Nucleus accumbens (tissue), 56 donors: ENCODE measurements at places on chromosomes 2 and 18.

- DNase-seq: no peak
These were observed 37.8 kb upstream of the RTTN start for GRCh38 chr18:70243131-70243929.

DNA sequence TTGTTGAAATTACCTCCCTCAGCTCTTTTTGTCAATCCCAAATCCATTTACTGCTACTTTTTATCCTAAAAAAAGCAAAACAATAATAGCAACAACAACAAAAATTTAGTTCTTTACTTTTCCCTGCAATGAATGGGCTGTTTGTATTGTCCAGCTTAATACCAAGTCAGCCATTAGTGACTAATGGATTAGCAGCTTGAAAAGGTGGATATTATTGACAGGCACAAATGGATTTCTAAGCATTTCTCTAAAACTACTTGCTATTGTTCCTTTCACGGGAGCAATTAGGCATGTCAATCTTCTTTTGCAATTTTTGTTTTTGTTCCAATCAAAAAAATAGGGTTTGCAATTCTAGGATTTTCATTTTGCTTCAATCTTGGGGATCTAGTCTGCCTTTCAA lies 32.1 kb upstream of the SPAG16 start:
- DNase-seq: no peak

- DNase-seq: no peak
These were observed 317.1 kb upstream of the SPRED2 start for GRCh38 chr2:65749545-65749944.

DNA sequence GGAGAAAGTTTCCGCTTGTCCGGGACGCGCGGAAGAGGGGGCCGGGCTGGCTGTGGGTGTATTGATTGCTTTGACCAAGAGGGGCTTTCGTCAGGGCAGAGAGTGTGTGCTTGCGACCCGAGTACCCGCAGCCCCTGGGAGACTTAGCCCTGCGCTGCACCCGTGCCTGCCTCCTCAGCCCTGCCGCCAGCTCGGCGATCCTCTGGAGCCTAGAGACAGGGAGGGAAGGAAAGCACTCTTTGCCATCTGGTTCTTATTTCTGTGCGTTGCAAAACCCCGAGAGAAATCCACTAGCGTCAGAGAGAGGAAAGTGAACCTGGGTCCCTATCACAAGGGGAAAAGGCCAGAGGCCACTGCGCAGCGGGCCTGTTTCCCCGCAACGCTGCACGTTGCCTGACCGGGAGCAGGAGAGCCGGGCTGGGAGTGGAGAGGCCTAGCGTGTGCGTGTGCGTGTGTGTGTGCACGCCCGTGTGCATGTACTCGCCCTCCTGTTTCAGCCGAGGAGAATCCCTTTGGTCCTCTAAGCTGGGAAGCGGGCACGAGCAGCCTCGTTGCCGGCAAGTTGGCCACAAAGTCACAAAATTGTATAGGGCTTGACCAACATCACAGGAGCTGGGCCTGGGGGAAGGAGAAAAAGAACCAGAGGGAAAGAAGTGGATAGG lies 1.7 kb downstream of the SIX3 start:
- no peak for DNase-seq

- no peak for DNase-seq
These were observed 93.4 kb downstream of the MYO3B start for GRCh38 chr2:170271340-170271739.

- DNase-seq: no peak
These were observed 39.7 kb upstream of the IGFBP5 start for GRCh38 chr2:216735086-216735485.

DNA sequence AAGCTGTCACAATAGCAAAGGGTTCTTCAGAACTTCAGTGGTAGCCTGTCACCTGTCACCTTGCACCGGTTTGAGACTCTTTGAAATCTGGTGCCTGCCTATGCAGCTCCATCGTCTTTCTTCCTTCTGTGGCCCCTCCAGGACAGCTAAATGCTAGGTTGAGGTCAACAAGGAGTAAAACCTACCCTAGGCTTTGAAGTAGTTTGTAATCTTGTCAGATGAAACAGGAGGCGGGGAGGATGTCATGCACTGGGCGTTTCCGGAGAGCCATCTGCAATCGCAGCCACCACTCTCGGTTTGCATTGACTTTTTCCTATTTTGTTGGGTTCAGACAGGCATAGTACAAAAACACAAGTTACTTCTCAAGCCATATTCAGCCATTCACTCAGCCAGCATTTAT lies 116.7 kb downstream of the LPIN1 start:
- no peak for DNase-seq

- DNase-seq: no peak
These were observed 9.3 kb upstream of the TSN start for GRCh38 chr2:121746071-121746578.

DNA sequence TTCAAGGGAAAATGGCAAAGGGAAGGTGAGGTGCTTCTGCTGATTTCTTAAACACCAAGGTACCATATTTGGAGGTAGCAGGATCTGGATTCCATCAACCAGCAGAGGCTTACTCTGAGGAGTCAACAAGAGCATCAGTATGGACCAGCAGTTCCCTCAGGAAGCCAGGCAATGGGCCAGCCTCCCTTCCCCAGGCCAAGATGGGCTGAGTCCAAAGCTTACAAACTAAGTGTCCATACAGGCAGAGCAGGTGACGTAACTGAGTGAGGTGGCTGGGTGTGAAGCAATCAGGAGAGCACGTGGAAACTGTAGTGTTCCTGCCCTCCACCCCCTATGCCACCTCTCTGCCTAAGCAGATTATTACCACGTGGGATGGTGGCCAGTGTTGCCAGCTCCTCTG lies 134.2 kb upstream of the HNRNPA3 start:
- peak; percentile 15 for DNase-seq

- no peak for DNase-seq
These were observed 33.2 kb upstream of the CYTIP start for GRCh38 chr2:157476953-157477709.

DNA sequence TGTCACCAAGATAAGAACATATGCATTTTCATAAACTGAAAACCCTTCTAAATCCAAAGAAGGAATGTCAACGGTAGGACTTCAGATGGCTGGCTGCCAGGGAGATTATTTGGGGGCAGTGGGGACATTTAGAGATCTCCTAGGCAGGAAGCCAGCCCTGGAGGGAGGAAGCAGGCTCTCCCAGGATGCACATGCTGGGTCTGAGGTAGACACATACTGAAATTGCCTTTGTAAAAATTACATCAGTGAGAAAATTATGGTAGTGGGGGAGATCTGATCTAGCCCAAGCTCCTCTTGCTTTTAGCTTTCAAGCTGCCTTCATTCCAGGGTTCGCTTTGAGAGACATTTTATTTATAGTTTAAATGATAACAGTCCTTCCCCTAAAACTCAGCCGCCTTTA lies 24.1 kb downstream of the MPP4 start:
- no peak for DNase-seq

- no peak for DNase-seq
These were observed 48.1 kb downstream of the ID2 start for GRCh38 chr2:8729939-8730338.

GRCh38 chr18:44686156-44686555 lies 5.5 kb downstream of the SETBP1 start:
- no peak for DNase-seq

DNA sequence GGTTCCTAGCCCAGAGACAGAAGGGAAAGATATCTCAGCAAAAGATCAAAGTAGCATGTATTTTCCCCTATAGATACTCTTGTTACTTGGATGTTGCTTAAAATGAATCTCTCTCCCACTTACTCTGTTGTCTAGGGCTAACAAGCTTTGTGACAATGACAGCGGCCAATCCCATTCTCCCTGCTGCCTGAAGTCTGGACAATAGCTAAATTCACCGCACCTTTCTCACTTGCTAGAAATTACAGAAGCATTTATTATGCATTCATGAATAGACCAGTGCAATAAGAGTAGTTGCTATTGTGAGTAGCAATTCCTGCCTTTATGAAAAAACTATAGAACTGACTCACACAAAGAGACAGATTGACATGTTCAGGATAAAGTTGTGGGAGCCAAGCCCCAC lies 42.2 kb upstream of the ZC3H15 start:
- no peak for DNase-seq

DNA sequence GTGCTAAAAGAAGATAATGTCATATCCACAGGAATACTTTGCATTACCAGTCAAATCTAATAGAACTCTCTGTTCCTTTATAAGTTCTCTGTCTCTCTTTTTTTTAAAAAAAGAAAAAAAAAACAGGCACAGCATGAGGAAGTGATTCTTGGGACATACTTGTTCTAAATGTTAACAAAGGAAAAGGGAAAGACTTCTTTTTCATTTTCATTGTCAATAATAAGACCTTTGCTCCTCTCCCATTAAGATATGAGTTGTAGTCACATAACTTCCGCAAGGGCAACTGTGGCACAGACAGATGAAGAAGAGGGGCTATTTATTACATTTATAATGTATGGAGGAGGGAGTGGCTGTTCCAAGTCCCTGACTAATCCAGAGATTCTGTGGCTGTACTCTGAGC lies 4.7 kb downstream of the CD302 start:
- DNase-seq: no peak

- DNase-seq: no peak
These were observed 697.3 kb downstream of the TRIB2 start for GRCh38 chr2:13413989-13414388.

- no peak for DNase-seq
These were observed 134.0 kb upstream of the LYPD1 start for GRCh38 chr2:132804051-132804450.

GRCh38 chr2:187408926-187409325 lies 39.1 kb downstream of the CALCRL start:
- DNase-seq: no peak

DNA sequence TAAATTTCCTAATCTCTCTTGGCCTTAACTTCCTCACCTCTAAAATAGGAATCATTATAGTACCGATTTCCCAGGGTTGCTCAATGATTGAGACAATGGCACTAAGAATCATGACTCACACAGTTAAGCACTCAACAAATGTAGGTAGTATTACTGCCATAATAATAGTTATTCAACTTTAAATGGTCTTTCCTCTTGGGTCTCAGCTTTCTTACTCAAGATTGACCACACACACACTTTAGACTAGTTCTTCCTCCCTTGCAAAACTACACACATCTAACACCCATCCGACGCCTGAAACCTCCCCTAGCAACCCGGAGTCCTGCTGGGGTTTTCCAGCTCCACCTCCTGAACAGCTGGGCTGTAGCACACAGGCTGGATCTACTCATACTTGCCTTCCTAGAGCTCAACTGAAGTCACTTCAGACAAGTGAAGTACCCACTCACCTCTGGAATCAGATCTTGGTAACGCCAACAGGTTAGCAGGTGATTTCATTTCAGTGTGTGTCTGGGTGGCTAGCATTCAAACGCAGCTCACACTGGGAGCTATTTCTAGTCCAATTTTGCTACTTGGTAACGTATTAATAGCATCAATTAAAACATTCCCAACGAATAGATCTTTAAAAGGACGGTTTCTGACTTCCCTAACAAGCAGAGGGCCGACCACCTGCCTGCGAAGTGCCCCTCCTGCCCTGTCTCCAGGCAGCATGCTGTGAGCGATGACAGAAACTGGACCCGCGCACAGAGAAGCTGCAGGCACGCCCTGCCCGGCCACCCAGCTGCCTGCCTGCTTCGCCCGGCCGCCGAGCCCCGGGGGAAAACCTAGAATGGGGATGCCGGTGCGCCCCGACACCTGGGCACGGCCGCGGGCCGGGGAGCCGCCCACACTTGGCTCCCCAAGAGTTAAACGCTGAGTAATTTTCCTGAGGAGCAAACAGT lies 1.1 kb downstream of the UXS1 start:
- no peak for DNase-seq
